ENCODE measurements at places on chromosomes 7 and 10.

GRCh38 chr10:133040198-133040597, 47.5 kb upstream of the ADGRA1 start:
- no peak for DNase-seq

- DNase-seq, result no peak
Measured at GRCh38 chr10:34773636-34774630, 41.2 kb downstream of the PARD3 start.

- no peak for DNase-seq
Measured at GRCh38 chr10:78617115-78617514, 451.7 kb upstream of the ZMIZ1 start.

DNA sequence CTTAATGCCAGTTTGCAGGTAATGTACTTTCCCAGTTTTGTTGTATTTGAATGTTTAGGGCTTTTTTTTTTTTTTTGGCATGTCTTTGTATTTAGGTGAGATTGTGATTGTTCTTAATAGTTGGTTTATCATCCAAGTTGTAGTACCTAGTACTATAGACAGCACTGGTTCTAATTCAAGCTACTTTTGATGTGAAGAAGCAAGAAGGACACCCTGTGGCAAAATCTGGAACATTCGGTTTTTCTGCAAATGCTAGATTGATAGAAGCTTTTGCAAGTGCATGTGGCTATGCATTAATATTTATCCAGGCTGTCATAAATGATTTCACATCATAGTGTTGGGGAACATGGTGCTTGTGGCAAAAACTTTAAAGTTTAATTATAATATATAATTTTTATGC, 248.9 kb downstream of the FOXP2 start:
- DNase-seq, result no peak

DNA sequence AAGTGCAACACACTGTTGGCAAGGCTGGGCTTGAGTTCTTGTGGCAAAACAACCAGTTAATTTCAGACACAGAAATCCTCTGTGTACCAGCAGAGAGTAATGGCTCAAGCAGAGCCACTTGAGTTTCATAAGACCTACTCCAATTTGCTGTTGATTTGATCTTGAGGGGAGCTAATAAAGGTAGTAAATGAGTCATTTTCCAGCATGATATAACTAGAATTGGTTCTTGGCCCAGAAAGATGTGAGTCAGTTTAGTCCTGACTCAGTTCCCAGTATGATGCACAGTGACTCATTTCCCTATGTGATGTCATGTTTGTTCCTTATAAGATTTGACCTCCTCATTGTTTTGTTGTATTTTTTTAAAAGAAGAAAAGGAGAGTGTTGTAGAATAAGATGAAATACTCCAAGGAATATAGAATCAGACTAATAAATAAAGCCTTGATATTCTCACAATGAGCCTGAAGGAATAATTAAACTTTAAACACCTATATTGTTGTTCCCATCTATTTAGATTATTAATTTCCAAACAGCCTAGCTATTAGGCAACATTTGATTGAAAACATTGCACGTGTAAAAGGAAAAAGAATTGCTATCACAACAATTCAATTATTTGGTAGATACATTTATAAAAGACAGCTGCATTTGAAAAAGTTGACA, 186.2 kb downstream of the REEP3 start:
- peak; percentile 21 for DNase-seq

GRCh38 chr10:98138031-98138430, 3.6 kb downstream of the R3HCC1L start:
- no peak for DNase-seq

DNA sequence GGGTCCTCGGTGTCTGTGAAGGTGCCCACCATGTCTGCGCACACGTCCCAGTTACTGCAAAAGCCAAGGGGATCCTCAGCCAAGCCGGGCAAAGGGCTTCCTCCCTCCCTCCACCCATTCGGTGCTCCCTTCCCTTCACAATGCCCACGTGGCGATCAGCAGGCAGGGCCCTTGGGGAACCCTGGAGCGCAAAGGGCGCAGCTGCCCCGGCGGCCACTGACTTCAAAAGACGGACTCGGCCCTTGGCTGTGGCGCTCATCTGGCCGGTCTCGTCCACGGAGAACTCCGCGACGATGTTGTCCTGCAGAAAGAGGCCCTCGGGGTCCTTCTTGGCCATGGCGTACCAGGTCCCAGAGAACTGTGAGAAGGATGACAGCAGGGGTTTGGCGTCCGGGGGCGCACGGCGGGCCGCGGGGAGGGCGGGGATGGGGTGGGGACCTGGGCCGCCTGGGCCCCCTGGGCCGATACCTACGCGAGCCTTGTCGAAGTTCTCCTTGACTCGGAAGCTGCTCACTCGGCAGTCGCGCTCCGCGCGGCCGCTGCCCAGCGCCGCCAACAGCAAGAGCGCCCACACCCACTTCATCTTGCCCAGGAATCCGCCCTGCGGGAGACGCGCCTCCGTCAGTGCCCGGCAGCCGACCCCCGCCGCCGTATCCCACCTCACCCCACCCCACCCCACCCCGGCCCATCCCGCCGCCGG, 439 bp downstream of the RBP4 start:
- no peak for DNase-seq

- DNase-seq, result peak; percentile 50
Measured at GRCh38 chr10:6647811-6648526, 67.9 kb upstream of the PRKCQ start.

- no peak for DNase-seq
Measured at GRCh38 chr7:7178081-7178480, 4.3 kb upstream of the C1GALT1 start.

DNA sequence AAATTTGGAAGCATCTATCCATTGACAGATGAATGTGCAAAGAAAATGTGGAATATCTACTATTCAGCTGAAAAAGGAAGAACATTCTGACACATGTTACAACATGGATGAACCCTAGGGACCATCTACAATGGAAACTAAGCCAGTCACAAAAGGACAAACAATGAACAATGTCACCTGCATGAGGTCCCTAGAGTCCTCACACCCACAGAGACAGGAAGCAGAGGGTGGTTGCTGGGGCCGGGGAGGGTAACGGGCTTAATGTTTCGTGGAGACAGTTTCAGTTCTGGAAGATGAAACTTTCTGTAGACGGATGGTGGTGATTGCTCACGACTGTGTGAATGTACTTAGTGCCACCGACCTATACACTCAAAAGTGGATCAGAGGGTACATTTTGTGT, 282.9 kb downstream of the ADARB2 start:
- DNase-seq, result peak; percentile 63

GRCh38 chr10:85602306-85602705, 764.3 kb downstream of the GRID1 start:
- no peak for DNase-seq

DNA sequence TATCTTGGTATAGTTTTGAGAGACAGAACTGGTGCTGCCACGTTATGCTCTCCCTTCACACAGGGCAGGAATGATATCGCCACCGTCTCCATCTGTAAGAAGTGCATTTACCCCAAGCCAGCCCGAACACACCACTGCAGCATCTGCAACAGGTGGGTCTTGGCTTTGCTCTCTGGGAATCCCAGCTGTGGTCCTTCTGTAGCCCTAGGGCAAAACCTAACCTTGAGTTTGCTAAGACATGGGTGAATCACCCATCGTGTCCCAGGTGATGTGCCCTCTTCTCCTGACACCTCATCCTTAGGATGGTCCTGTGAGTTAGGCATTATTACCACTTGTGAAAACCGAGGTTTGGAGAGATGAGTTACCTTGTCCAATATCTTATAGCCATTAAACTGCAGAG, 6.4 kb downstream of the ZDHHC16 start:
- DNase-seq, result no peak

GRCh38 chr10:10551596-10552301, 465.9 kb upstream of the CELF2 start:
- no peak for DNase-seq

GRCh38 chr10:68989317-68989990, 851 bp downstream of the KIFBP start:
- DNase-seq, result no peak

DNA sequence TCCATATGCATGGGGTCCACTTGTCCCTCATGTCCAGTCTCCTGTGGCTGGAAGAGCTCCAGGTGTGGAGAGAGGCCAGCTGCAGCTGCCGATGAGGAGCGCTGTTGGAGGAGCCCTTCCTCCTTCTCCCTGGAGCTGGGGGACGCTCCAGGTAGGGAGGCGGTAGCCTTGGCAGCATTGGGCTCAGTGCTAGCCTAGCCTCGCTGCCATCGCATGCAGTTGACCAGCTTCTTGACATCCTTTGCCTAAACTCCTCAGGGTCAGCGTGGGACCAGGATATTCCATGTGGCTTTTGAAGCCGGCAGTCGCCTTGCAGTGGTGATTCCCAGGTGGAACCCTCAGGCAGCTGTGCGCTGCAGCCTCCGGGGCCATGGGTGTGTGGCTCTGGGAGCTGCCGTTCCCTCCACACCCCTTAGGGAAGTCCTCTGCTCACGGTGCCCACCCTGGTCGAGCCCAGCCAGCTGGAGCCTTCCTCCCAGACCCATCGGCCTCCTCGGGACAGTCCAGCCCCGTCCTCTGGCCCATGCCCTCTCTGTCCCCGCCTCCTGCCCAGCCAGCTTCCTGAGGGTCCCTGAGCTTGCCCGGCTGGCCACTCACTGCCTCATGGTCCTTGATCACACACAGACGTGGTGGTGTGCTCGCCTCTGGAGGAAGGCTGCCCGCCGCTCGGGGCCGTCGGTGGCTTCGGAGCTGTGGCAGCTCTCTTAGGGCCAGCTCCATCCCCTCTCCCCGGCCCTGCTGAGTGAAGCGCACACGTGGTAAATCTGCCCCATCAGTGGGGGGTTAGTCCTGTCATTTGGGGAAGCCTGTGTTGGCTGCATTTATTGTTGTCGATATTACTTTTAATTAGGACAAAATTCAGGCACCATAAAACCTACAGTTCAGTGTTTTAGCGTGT, 21.2 kb downstream of the INPP5A start:
- DNase-seq, result no peak

DNA sequence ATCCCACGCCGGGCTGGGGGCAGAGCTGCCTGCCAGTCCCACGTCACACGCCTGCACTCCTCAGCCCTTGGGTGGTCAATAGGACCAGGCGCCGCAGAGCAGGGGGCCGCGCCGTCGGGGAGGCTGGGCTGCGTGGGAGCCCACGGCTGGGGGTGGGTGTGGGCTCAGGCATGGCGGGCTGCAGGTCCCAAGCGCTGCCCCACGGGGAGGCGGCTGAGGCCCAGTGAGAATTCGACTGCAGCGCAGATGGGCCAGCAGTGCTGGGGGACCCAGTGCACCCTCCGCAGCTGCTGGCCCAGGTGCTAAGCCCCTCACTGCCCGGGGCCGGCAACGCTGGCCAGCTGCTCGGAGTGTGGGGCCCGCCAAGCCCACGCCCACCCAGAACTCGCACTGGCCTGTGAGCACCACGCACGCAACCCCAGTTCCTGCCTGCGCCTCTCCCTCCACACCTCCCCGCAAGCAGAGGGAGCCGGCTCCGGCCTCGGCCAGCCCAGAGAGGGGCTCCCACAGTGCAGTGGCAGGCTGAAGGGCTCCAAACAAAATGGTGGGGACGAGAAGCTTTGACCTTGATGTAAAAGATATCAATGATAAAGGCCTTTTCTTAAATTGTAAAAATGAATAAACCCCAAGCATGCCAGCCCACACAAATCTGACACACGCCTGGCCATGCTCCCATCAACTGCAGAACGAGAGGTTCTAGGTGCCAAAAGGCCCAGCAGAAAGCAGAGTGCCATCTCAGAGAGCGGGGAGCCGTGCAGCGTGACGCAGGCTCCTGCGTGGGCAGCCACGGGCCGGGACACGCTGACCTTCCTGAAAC, 255.5 kb downstream of the MAD1L1 start:
- no peak for DNase-seq

DNA sequence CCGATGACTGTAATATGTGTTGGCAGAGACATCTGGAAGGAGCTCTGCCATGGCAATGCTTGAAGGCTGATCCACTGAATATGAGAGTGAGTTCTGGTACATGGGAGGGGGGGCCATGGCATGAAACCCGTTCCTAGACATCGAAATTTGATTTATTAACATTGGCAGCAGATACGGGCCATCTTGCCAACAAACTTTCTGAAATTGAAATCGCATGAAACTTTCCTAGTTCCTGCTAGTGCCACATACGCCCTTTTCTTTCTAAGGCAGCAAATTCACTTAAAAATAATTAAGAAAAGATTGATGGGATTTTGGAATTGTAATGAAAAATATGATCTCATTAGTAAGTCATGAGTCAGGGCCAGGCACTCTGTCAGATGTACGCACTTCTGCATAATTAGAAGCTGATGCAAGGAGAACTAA, 91.8 kb upstream of the KMT2C start:
- DNase-seq, result no peak

DNA sequence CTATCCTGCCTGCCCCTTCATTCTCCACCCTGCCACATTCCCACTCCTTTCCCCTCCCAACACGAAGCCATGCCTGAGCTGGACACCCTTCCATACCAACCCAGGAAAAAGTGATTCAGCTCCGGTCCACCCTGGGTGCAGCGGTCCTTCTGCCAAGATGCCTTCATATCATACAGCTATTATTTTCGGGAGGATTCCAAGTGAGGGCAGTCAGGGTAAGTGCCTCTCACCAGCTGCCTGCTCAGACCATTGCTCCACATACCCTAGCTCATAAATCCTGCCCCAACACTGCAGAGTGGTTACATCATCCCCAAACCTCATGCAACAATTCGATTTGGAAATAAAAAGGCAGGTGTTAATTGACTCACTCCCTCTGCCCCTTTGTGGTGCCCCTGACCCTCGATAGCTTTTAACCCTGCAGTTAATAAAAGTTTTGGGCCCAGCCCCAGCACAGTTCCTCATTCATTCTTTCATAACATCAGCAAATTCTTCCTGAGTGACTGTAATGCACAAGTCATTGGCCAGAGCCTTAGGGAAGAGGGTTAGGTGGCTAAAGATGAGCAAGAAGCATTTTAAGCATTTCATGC, 42.6 kb downstream of the ZNF503 start:
- no peak for DNase-seq

DNA sequence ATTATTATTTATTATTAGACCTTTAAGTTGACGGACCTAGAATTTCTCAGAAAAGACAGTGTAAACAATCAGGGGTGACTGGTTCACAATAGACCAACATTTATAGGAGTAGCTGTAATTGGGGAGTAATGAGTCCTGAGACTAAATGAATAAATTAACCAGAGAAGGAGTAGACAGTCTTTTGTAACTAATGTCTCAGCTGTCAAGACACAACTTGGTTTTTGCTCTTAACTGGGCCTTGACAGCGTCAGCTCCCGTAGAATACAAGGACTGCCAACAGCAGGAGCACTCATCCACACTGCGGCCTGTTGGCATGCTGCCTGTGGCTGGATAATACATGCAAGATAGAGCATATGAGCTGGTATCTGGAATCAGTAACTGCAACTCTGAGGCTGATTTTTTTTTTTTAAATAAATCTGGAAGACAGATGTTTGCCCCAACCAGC, 123.9 kb downstream of the CACNA2D1 start:
- DNase-seq, result no peak

GRCh38 chr10:61139592-61139953, 195.6 kb upstream of the RHOBTB1 start:
- DNase-seq, result no peak

GRCh38 chr10:68752711-68753350, 31.8 kb downstream of the CCAR1 start:
- no peak for DNase-seq

- DNase-seq, result no peak
Measured at GRCh38 chr10:50496228-50496627, 127.5 kb downstream of the SGMS1 start.

All from GM12891 (cell line).